Astrocyte of the spinal cord (primary cell): ENCODE measurements at places on chromosomes 3 and 15.

DNA sequence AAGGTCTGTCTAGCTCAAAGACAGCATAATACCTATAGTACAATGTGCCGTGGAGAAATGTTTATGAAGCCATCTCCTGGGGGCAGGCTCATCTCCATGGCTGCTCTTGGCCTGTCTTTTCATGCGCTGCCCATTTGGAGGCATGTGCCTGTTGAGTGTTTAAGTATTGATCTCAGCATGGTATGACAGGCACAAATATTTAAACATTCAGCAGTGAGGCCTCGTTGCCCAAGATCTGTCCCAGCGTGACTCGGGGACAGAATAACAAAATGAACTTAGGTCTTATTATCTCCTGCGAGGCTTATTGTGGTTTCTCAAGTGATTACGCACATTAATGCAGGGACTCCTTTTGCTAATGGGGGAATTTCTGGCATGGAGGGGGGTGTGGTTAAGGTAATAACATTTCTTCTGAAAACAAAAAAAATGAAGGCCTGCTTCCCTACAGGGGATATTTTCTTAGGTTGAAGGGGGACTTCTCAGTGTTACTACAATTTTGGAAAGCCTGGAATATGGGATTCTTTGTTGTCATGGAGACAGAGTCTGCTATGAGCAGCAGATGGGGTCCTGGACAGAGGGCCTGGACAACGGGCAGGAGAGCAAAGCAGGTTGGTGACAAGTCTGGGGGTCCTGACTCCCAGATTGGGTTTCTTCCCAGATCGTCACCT lies 4.4 kb upstream of the SLC6A1 start:
- no peak for DNase-seq

- no peak for DNase-seq
Measured at GRCh38 chr3:66488492-66488891, 12.3 kb downstream of the LRIG1 start.

DNA sequence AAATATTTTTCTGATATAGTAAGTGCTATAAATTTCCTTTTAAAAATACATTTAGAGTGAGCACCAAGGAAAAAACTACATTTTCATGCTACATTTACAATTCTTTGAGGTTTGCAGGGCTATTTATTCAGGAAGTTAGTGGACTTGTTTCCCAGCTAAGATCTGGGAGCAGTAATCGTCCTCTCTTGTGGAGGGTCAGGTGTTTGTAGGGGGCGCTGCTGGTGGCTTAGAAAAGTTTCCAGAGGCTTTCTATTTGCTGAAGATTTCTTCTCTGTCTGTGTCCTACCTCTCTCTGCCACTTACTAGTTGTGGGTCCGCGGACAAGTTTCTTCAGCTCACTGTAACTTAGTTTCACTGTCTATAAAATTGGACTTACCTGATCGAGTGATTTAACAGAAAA lies 163.9 kb downstream of the PEX5L start:
- no peak for DNase-seq

DNA sequence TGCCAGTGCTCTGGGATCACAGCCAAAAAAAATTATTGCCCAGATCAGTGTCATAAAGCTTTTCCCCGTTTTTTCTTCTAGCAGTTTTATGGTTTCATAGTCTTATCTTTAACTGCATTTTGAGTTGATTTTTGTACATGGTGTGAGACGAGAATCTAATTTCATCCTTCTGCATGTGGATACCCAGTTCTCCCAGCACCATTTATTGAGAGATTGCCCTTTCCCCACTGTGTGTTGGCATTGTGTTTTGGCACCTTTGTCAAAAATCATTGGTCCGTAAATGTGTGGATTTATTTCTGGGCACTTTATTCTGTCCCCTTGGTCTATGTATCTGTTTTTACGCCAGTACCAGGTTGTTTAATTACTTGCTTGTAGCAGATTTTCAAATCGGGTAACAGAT lies 122.8 kb downstream of the TAFA4 start:
- DNase-seq, result no peak

DNA sequence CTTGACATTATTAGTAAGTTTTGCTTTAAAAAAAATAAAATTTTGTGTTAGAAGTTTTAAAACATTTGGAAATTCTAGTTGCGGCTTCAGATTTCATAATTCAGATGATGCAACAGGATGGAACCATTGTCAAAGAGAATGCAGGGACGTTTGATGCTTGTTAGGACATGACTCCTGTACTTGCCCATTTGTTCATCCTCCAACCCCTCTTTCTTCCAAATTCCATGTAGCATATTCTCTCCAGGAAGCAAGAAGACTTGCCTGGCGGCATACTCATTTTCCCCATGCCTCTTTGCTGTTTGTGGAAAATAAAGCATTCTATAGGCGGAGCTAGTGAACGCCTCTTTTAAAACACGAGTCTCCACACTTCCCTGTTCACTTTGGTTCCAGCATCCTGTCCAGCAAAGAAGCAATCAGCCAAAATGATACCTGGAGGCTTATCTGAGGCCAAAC lies at the start of gene CSTA:
CSTA (plus strand) TSS at position 378 of the 453 bp plus-strand sequence; CDS start at position 423, 45 bp downstream.
- DNase-seq, result no peak

DNA sequence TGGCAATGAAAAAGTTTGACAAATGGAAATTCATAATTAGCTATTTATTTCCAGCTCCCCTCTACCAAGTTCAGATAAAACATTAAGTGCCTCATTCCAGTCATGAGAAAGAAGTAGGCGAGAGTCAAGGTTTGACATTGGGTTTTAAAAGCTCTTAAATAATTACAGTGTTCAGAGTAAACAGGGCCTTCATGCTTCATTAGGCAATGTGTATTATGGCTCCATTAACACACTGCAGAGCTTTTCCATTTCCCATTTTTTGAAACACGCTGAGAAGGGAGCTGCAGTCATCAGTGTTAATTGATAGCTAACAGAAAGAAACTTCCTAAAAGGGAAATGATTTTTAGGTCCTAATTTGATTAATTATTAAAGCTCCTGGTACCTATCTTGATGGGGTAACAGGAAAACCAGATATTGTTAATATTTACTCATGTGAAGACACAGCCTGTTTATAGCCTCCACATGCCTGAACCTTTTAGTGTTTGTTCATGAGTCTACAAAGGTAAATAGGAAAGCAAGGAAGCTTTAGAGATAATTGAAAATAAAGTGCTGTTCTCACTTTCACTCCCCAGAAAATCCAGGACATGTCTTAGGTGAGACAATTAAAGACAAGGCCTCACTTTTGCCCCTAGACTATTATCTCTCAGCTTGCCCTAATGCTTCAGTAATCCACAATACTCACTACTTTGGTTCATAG lies 28.7 kb downstream of the SST start:
- no peak for DNase-seq
